ENCODE measurements at places on chromosomes 2 and 18.
A peak's percentile ranks its signal among the peaks of the same experiment; 100 is the strongest.

GRCh38 chr2:38829971-38830370 is 45.8 kb downstream of the DHX57 start:
- no peak for DNase-seq

DNA sequence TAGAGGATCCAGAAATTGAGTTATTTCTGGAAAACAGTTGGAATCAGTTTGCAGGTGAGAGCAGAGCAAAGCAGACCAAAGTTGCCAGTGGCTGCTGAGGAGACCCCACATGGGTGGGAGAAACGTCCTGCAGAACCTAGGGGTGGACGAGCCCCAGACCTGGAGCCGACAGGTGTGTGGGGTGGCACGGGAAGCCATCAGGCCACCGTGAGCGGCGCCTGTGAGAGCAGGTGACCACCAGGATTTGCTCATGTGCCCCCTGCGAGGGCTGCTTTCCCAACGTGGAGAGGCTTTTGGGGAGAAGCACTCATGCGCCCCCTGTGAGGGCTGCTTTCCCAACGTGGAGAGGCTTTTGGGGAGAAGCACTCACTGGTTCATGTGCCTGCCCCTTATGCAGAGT is 116.8 kb upstream of the NFATC1 start:
- DNase-seq: no peak

- DNase-seq: no peak
Observed at GRCh38 chr2:231521-232185, 32.2 kb downstream of the SH3YL1 start.

- no peak for DNase-seq
Observed at GRCh38 chr2:17643031-17643615, 102.6 kb downstream of the VSNL1 start.

- DNase-seq: peak; percentile 75
Observed at GRCh38 chr2:70132244-70133126, 45.2 kb downstream of the PCBP1 start.

DNA sequence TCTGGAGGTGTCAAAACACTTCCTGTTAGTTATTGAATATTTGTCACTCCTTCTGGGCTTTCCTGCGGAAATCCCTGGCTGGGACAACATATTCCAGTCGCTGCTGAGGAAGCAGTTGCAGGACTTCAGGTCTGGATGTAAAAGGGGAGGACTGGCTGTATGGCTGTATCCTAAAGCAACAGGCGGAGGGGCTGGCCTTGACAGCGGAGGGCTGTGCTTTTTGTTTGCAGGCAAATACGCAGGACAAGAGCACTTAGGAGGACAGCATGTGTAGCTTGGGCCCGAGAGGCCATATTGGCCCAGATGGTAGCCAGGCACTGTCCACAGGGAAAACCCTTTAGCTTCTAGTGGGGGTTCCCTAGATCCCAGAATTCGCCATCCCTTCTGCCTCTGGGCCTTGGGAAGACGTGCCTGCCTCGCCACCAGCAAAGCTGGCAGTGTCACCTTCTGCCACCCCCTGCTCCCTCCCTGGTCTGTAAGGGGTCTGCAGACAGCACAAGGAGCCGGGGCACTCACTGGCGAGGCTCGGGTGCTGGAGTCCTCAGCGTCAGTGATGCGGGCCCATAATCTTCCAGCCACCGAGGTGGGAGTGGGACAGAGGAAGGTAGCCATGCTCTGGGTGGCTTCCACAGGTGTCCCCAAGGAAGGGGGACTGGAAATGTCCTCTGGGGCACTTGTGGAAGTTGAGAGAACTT is 6.7 kb downstream of the NPPC start:
- no peak for DNase-seq

DNA sequence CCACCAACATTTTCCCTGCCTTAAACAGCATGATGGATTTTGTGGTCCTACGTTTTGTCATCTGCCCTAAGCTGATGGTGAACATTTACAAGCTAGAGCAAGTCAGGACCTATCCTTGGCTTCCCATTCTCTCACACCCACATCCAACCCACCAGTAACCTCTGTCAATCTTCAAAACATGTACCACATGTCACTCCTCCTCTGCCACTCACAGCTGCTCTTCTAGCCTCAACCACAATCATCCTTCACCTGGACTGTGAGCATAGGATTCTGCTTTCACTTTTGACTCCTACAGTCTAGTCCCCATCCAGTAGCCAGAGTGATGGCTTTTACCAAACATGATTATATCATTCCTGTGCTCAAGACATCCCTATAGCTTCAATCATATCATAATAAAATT is 279.8 kb upstream of the DLGAP1 start:
- no peak for DNase-seq

GRCh38 chr2:8310557-8311455 is 371.1 kb upstream of the ID2 start:
- no peak for DNase-seq

GRCh38 chr2:160241251-160242137 is 41.4 kb upstream of the ITGB6 start:
- no peak for DNase-seq

DNA sequence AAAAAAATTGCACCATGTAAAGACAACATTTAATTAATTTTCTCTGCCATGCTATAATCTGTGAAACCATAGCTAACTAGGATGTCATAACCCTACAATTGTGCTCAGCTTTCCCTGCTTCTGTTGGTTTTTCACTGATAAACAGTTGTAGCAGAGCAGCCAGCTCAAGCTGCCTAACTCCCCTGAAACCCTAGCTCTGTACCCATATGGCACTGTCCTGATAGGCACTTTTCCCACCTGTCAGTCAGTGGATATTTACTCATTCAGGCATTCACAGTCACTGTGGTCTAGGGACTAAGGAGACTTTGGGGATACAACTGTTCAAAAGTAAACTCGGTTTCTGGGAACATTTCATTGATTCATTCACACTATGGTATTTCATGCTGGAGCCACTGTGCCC is 407.0 kb downstream of the DSEL start:
- DNase-seq: no peak

- DNase-seq: no peak
Observed at GRCh38 chr2:37599688-37600525, 71.5 kb downstream of the CDC42EP3 start.

GRCh38 chr2:4047961-4048891 is 344.9 kb downstream of the DCDC2C start:
- no peak for DNase-seq

DNA sequence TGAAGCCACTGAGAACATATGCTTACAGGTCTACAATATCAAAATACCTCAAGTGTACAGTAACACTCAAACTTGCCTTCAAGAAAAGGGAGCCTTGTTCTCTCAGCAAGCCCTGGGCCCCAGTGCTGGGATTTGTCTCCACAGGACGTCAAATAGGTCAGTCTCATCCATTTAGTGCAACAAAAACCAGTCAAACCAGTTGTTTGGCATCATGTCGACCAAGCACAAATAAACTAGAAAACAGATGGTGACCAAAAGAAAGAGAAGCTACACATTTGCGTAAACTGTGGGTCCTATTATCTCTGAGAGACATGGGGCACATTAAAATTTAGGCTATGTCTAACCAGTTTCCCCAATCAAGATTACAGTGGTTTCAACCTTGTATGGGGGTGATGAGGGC is 182.6 kb upstream of the PKDCC start:
- no peak for DNase-seq

DNA sequence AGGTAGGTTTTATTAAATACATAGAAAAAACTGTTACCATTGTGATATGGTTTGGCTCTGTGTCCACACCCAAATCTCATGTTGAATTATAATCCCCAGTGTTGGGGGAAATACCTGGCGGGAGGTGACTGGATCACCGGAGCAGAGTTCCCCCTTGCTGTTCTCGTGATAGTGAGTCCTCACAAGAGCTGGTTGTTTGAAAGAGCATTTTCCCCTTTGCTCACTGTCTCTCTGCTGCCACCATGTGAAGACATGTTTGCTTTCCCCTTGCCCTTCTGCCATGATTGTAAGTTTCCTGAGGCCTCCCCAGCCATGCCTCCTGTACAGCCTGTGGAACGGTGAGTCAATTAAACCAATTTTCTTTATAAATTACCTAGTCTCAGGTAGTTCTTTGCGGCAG is 352.7 kb upstream of the SLC39A10 start:
- no peak for DNase-seq

DNA sequence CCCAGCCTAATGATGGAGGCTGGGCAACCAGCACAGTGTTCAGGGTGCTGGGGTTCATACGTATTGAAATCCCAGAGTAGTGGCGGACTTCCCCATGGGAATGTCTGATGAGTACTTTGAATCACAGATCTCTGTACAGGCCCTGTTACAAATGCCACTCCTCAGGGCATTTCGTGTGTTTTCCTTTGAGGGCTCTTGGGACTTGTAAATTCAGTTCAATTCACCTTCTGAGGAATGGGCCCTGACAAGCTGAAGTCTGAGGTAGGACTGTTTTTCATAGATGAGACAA is 288 bp upstream of the RDH14 start:
- DNase-seq: no peak

GRCh38 chr2:18001671-18002070 is 123.2 kb downstream of the KCNS3 start:
- no peak for DNase-seq

DNA sequence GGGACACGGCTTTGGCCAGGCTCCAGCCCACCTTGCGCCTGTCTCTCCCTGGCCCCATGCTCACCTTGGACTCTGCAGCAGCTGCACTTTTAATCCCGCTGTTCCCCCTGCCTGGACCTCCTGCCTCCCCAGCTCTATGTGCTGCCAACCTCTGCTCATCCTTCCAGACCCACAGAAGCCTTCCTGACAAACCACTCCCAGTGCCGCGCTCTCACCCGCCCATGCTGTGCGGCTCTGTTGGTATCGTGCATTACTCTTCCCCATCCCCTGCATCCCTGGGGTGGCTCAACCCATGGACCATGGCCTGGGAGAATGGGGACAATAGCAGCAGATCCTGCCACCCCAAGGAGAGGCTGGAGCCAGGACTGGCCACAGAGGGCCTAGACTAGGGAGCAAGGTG is 303.6 kb downstream of the CELF4 start:
- DNase-seq: no peak

DNA sequence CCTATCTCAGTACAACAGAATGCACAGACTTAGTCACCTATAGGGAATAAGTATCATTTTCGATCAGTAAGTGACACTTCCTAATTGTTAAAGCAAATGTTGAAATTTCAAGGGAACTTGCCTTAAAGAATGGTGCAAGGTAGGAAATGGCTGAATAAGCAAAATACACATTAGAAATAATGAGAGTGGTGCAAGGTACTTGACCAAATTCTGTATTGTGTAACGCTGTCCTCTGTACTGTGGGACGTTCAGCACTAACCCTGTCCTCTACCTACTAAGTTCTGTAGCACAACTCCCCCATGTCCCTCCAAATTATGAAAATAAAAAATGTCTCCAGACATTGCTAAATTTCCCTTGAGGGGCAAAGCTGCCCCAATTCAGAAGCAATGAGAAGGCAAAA is 19.4 kb downstream of the MMADHC start:
- no peak for DNase-seq

- no peak for DNase-seq
Observed at GRCh38 chr2:215466097-215466909, 30.4 kb upstream of the FN1 start.

GRCh38 chr2:201467666-201468065 is 16.1 kb downstream of the STRADB start:
- DNase-seq: no peak

DNA sequence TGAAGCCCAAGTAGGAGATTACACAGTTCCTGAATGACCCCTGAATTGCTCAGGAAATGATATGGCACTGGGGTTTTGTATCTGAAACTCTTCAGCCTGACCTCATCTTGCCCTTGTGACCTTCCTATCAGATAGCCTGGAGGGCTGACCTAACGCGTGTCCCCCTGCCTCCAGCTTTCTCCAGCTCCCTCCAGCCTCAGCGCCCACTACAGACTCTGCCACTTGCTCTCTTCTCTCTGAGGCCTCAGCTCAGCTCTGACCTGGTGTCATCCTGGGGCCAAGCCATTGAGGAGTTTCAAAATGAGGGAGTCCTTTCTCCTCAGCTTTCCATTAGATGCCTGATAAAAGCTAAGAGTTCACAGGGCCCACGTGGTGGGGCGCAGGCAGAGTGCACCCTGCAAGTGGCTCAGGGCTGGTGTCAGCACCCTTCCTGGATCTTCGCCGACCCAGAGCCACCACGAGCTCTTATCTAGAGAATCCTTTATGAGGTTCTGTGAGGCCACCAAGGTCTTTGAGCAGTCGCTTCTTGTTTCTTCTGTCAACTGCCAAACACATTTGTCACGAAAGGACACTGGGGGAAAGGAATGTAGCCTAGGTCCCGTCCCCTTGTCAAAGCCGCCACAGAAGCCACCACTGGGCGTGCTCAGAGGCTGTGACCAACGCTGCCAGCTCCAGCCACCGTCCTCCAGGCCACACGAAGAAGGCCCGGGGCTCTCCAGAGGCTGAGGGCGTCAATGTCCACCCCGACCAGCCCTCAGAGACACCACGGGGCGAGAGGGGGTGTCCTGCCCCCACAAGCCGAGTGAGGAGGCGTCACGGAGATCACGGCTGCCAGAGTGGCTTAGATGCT is 131.3 kb upstream of the GPC1 start:
- DNase-seq: no peak

DNA sequence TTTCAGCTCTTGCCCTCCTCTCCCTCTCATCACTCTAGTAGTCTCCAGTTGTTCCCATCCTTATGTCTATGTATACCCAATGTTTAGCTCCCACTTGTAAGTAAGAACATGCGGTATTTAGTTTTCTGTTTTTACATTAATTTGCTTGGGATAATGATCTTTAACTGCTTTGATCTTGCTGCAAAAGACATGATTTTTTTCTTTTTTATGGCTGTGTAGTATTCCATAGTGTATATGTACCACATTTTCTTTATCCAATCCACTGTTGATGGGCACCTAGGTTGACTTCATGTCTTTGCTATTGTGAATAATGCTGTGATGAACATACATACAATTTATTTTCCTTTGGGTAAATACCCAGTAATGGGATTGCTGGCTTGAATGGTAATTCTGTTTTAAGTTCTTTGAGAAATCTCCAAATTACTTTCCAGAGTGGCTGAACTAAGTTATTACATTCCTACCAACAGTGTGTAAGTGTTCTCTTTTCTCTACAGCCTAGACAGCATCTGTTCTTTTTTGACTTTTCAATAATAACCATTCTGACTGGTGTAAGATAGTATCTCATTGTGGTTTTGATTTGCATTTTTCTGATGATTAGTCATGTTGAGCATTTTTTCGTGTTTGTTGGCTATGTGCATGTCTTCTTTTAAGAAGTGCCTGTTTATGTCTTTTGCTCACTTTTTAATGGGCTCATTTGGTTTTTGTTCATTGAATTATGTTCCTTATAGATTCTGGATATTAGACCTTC is 179.6 kb upstream of the SLC39A10 start:
- no peak for DNase-seq

DNA sequence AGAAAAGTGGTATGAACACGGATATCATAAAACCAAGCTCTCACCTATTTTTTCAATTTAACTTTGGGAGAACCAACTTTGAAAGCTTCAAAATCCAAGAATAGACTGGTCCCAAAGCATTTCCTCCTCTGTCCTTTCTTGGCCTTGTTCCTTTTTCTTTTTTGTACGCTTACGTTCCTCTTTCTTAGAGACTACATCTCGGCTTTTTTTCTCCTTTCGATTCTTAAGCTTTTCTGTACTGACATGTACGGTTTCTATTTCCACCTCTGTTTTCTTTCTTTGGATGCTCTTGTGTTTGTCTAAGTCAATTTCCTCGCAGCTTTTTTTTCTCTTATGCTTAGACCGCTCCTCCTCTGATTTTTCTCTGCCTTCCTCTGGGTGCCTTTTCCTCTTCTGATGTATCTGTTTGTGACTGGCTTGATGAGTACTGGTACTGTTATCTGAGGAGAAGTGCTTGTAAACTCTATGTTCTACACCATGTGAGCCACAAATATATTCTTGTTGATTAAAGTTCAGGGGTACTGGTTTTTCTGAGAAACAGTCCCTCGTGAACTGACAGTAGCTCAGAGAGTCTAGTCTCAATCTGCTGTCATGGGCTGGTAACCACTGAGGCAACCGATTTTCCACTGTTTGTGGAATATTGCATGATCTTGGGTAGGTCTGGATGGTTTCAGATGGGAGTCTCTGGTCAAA is 11.5 kb upstream of the RNU2-63P start:
- no peak for DNase-seq

Measured in NCI-H2081 (cell line).